Activated T-helper 1 cell treated with Interleukin-2 at 50 U/mL for 16 hours (primary cell): ENCODE measurements at places on chromosomes 1 and 21.

DNA sequence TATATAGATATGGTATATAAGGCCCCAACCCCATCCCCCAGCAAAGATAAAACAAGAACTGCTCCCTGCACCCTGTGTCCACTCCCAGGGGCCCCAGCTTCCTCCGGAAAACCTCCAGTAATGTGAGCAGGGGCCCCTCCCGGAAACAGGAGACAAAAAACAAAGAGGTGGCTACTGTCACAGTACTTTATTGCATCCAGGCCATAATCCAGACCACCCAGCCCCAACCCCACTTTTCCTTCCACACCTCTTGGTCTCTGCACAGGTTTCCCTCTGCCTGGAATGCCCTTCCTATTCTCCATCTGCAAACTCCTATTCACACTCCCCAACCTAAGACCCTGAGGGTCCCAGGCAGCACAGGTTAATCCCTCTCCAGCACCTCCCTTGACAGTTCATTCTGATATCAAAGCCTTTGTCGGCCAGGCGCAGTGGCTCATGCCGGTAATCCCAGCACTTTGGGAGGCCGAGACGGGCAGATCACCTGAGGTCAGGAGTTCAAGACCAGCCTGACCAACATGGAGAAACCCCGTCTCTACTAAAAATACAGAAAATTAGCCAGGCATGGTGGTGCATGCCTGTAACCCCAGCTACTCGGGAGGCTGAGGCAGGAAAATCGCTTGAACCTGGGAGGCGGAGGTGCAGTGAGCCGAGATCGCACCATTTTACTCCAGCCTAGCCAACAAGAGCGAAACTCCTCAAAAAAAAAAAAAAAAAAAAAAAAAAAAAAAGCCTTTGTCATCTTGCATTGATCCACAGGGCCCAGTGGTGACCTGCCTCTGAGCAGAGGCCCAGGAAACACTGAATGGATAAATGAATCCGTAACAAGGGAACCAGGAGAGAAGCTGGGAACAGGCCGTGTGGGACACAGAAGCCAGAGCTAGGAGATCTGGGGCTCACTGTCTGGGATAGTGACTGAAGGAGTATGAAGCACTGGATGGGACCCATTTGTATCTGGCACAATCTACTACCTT is 2.3 kb upstream of the AUNIP start:
- no peak for DNase-seq

- no peak for DNase-seq
Observed at GRCh38 chr1:38989979-38990378, 1.1 kb upstream of the AKIRIN1 start.

GRCh38 chr1:96234299-96234698 is 487.3 kb upstream of the PTBP2 start:
- no peak for DNase-seq

DNA sequence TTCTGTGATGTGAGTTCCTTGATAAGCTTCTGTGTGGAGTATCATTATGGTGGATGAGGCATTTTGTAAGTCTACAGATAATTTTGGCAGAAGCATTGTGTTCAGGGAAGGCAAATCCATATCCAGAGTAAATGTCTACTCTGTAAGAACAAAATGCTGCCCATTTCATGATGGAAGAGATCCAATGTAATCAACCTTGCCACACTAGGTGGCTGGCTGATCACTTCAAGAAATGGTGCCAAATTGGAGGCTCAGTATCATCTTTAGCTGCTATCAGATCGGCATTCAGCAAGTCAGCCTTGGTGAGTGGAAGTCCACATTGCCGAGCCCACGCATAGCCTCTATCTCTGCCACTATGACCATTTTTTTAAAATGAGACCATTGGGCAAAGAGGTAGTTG is 565.8 kb upstream of the USP24 start:
- no peak for DNase-seq

- DNase-seq: no peak
Observed at GRCh38 chr1:243841507-243841906, 8.5 kb downstream of the AKT3 start.
